Tracheal epithelial cell (primary cell): ENCODE measurements at places on chromosomes 16 and 17. TPM values are rescaled to one million over a fixed set of nuclear protein-coding genes. Genes with fewer than 3 reads are reported as not detected.

Gene PIMREG
- total RNA-seq = 4.1 TPM in 1 of 2 replicates, not detected in the other

Gene STXBP4
- 4.3 and 5.5 TPM in 2 replicates for total RNA-seq

Gene GSG1L
- total RNA-seq = not detected in 2 replicates

Gene CD300H
- not detected in 2 replicates for total RNA-seq

Gene LGALS9C
- 1.2 TPM in 1 of 2 replicates, not detected in the other for total RNA-seq

Gene RASD1
- total RNA-seq = 3.6 TPM in 1 of 2 replicates, not detected in the other
